ENCODE measurements at places on chromosomes 1 and 21. TPM values are rescaled to one million over a fixed set of nuclear protein-coding genes. Genes with fewer than 3 reads are reported as not detected.

DNA sequence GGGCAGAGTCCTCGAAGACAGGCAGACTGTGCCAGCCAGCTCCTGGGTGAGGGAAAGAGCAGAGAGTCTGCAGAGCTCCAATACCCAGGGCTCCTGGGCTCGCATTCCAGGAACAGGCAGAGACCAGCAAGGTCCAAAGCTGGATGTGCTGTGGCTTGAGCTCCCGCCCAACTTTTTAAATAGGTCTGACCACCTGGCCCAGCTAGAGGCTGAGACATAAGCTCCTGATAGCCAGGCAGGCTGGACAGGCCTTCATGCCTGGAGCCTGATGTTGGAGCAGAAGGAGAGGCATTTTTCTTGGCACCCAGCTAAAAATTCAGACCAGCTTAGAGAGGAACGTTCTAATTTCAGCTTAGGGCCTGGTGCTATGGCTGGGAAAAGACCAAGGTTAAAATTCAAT, 178.4 kb upstream of the TMEM51 start:
- DNase-seq: no peak

ASCL5 gene
- not detected for total RNA-seq

HIVEP3 gene
- total RNA-seq: 0.70 TPM

DNA sequence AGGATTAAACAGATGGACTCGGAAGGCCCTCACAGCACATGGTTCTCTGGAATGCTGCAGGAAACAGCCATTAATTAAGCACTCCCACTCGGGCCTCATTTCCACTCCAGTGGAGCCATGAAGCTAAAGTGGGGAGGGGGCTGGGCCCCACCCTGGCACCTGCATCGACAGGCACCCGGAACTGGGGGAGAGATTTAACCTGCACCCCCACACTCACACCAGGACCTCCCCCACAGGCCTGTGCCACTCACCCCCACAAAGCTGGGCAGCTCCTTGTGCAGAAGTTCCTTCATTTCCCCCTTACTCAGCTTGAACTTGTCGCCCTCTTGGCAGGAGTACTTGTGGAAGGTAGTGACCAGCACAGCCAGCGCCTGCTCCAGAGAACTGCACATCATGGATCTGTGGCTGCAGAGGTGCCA, 2.2 kb downstream of the S100A2 start:
- no peak for DNase-seq

DNA sequence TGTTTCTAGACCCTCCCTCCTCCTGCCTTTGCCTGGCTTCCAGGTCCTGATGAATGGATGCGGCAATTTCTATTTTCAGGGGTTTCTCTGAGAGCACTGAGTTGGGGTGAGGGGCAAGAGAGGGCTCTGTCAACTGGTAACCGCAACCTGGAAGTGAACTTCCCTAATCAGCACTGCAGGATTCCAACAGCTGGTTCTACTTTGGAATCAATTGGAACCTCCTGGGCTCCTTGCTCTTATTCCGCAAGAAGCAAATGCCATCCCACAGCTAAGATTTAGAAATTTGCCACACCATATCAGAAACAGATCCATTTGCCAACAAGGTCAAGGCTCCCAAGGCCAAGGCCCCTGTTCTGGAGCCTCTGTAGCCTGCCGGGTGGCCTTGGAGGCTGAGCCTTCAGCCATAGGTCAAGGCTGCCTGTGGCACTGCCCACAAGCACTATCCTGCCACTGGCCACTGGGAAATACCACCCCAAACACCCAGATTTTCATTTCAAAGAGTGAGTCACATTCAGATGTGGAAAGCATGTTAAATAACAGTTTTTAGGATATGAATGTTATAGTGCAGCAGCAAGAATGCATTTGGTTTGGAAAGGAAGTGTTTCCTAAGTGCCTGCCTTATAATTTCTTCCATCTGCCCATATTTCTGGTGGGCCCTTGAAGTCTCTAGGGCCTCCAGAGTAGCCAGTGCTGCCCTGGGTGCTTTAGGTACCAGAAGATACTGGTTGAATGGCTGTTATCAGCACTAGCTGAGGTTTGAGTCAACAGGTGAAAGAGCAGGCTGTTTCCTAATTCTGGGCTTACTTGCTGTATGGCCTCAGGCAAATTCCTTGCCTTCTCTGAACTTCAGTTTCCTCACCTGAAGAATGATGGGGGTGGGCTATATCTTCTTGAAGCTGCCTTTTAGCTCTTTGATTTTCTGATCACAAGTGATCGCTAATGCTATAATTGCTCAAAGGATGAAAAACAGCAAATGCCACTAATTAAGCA, 56.3 kb upstream of the JUN start:
- DNase-seq: no peak

- DNase-seq: no peak
Measured at GRCh38 chr1:203508463-203509073, 14.6 kb downstream of the OPTC start.

SIK1 gene
- 4.6 TPM for total RNA-seq

TRIM45 gene
- total RNA-seq: not detected

DNA sequence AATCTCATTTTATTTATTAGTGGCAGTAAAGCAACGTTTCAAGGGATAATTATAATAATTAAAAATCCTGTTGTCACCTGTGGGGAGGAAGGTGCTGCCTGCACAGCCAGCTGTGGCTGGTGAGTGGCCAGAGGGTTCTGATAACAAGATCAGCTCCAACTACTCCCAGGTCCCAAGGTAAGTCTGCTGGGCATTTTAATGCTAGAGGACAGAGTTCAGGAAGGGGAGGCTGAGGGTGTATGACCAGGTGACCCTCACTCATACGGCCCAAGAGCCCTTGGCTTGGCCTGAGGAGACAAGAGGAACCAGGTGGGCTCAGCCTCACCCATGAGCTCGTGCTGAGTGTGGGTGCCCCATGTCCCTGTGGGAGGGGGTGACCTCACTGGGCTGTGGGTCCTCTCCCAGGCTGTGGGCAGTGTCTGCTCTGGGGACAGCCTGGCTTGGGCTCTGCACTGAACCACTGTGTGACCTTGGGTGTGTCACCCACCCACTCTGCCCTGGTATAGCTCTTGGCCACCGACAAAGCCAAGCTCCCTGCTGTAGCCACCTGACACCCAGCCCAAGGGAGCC, 223.8 kb downstream of the PTPRU start:
- no peak for DNase-seq

DNA sequence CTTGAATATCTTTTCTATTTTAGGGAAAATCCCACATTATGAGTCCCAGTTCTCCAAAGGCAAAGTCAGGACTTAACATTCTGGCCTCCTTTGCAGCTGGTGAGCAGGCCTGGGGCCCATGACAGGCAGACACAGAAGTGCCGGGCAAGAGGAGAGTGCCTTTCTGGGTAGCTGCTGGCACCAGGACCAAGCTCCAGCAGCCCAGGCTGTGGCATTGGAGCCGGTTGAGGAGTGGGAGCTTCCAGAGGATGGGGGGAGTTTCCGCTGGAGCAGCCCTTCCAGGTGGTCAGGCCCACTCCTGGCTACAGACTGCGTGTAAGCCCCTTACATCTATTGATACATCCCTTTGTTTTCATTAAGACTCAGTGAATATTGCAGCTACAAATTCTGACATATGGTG, 123.9 kb downstream of the URB2 start:
- no peak for DNase-seq

DNA sequence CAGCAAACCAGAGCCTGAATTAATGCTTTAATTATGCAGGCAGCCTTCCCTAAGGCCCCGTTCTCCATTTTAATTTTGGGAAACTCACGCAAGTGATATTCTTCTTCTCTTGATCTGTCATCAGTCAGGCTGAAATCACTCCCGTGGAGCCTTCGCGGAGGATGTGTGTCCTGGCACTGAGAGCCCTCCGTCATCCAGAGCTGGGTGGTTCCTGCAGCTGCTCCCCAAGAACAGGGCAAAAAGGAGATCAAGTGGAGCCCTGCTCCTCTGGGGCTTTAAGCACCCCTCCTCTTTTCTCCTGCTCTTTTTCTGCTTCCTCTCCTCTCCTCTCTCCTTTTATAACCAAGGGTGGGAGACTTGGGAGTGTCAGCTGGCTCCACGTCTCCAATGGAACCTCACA, 133.2 kb upstream of the CACNA1E start:
- DNase-seq: no peak

CDK11A gene
- total RNA-seq: 92.1 TPM

- DNase-seq: no peak
Measured at GRCh38 chr21:27464648-27465047, 497.8 kb upstream of the ADAMTS5 start.

F13B gene
- total RNA-seq: not detected

KRTAP12-3 gene
- not detected for total RNA-seq

DNA sequence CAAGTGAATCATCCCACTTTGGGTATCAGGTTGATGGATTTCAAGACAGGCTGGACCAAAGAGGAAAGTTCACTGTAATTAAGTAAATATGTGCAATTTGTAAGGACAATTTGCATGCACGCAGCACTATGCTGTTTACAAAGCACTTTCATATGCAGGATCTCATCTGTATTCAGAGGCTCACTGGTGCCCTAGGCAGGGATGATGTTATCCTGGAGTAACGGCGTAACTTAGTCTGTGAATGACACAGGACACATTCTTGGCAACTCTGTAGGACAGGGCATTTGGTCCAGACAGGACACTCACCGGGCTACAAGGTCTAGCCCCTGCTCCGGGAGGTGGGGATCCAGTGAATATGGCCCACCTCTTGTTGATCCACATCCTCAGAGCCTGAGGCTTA, 365.4 kb upstream of the DUSP10 start:
- no peak for DNase-seq

LINGO4 gene
- total RNA-seq: not detected

DNA sequence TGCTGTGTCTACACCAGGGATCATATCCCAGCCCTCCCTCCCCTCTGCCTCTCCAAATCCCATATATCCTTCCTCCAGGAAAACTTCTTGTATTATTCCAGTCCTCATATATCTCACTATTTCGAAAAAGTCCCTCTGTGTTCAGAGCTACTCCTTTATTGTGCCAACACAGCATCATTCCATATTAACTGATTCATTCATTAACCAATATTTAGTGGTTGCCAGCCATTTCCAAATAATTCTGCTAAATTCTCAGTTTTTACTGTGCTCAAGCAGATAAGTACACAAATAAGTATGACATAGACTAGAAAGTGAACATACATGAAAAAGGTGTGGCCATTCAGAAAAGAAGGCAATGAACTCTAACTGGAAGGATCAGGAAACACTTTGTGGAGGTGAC, 241.6 kb upstream of the DUSP10 start:
- DNase-seq: no peak

DNA sequence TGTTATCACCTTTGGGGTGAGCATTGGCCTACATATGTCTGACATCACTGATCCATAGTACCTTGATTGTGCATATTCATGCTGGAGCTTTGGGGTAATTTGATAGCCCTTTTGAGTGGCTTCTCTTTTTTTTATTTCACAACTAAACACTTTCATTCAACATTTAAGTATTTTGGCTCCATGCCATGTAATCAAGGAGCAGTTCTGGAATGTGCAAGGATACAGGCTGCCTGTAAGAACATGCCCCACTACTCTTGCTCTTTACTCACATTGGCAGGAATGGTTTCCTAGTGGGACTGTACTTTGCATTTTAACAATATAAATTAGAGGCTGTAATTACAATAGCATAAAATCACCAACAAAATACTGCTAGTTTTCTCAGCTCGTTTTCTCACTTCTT, 300.7 kb upstream of the SPAG17 start:
- DNase-seq: no peak

All from OCI-LY7 (cell line).